Fibroblast of lung (primary cell): ENCODE measurements at places on chromosomes 13 and 19. TPM values are rescaled to one million over a fixed set of nuclear protein-coding genes. Genes with fewer than 3 reads are reported as not detected.

- no peak for DNase-seq
Observed at GRCh38 chr13:102914339-102914930, 68.6 kb downstream of the ERCC5 start.

- no peak for DNase-seq
Observed at GRCh38 chr19:47486900-47487299, 2.9 kb upstream of the KPTN start.

The LILRB2 gene
- not detected in 2 replicates for total RNA-seq

The MYADM gene
- 3.1 and 9.1 TPM in 2 replicates for total RNA-seq

The SELENOW gene
- 142 and 155 TPM in 2 replicates for total RNA-seq

GRCh38 chr13:78035500-78035899 lies 116.9 kb upstream of the EDNRB start:
- no peak for DNase-seq

The CYP2F1 gene
- total RNA-seq = not detected in 2 replicates

DNA sequence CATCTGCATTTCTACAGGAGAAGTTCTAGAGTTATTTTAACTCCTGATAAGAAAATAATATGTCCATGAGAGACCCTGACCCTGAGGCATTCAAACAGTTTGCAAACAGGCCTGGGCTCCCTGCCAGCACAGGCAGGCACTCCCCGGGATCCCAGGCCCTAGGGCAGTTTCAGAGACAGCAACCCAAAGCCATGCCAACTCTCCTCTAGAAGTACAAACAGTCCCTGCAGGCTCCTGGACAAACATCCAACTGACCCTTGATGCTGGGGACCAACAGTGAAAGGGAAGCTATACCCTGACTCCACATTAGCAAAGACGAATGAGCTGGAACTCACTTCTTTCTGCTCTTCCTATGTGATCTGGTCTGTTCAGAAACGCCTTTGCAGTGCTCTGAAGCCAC lies 44.8 kb downstream of the CCDC70 start:
- no peak for DNase-seq

- no peak for DNase-seq
Observed at GRCh38 chr19:33622809-33623511, 1.2 kb downstream of the CHST8 start.

The PRODH2 gene
- not detected in 2 replicates for total RNA-seq

The ZNF534 gene
- total RNA-seq = under 0.01 and 0.17 TPM in 2 replicates

- peak; percentile 89 for DNase-seq
Observed at GRCh38 chr19:32830231-32831014, 39.1 kb downstream of the SLC7A9 start.

The USPL1 gene
- total RNA-seq = 12.4 and 14.1 TPM in 2 replicates

The OR7E24 gene
- not detected in 2 replicates for total RNA-seq

DNA sequence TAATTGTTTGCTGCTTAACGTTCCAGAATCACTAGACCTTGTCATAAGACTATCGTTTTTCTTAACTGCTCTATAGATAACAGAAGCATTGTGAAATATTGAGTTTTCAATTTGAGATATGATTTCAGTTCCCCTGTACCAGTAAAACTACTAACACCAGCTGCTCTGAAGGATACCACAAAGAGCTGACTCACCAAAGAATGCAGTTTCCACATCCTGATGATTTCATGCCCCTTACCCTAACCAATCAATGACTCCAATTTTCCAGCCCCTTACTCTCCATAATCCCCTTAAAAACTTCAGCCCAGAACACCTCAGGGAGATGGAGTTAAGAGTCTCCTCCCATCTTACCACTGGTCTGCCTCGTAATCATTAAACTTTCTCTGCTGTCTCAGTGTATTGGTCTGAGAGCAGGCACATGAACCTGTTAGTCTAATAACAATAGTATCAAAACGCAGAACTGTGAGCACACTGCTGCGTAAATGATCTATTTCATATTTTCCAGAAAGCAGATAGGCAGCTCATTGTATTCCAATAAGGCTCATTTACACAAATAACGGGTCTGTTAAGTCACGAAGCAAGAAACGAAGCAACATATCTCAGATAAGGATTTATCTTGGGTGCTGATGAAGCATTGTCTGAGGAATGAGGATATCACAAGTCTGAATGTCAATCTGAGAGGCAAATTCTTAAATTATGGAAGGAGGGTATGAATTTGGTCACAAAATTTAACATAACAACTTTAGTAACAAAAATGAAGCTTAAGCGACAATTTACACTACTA lies 14.1 kb upstream of the CCNA1 start:
- peak; percentile 77 for DNase-seq

- no peak for DNase-seq
Observed at GRCh38 chr13:78759704-78760103, 100.7 kb upstream of the OBI1 start.

GRCh38 chr13:34430294-34430693 lies 511.8 kb upstream of the NBEA start:
- DNase-seq = no peak

GRCh38 chr13:93794197-93794885 lies 567.7 kb downstream of the GPC6 start:
- no peak for DNase-seq

DNA sequence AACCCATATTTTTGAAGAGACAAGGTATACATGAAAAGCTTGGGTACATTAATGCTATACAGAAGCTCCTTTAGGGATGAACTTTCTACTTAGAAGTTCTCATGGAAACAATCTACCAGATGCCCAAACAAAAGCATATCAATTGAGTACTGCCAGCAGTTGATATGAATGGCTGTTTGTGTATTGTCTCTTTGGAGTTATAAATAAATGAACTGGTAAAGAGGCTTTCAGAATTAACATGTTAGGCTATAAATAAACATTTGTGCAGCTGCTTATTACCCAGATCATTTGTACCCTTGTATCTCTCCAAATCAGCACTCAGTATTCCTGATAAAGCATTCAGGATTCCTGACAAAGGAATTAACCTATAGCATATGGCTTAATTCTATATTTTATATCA lies 418.9 kb downstream of the FGF14 start:
- no peak for DNase-seq

The NLRP9 gene
- total RNA-seq = not detected in 2 replicates

DNA sequence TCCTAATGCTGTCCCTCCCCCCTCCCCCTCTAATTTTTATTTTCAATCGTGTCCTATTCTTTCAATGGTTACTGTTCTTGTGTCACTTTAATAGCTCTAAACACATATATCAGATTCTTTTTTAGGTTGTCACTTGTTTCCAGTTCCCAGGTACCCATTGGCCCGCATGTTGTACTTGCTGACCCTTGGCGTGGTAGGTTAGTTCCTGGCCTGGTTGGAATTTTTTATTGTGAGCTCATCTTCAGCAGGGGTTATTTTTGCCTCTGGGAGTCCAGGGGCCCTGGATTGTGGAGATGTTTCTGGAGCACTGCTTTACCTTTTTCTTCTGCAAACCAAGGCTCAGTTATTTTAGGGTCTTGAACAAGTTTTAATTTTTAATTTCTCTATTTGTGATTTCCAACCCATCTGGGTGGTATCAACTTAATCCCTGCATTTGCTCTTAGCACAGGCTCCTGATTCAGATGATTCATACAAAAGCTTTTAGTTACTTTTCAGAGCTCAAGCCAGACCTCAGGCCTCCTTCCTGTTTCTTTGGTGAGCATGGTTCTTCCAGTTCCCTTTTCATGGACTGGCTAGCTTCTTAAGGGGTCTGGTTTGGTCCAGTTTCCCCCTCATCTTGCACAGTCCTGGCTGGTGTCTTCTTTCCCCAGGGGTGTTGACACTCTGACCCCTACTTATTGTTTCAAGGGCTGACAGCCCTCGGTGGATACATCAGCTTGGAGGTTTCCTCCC lies 220.5 kb downstream of the TM9SF2 start:
- DNase-seq = no peak

The FXYD5 gene
- 10.5 and 19.8 TPM in 2 replicates for total RNA-seq

- DNase-seq = no peak
Observed at GRCh38 chr19:50451223-50451534, 18.5 kb downstream of the MYBPC2 start.

DNA sequence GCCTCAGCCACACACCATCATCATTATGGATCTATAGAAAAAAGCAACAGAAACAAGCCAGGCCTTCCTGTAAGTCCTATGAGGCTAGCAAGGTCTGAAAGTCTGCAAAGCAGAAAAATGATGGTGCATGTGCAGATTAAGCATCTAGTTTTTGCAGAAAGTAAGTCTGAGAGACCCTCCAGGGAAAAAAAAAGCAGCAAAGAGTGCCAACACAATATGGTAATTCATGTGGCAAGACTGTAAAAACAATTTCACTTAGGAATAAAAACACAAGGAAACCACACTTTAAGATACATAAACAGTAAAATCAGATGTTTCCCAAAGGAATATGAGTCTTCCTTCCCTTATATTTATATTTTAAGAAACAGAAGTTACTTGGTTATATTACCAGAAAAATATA lies 112.3 kb upstream of the FBXL3 start:
- peak; percentile 53 for DNase-seq

The SPPL2B gene
- total RNA-seq = 18.0 and 23.8 TPM in 2 replicates

GRCh38 chr13:108214441-108215271 lies 680 bp downstream of the LIG4 start:
- no peak for DNase-seq

- DNase-seq = no peak
Observed at GRCh38 chr19:39941151-39941550, 6.7 kb upstream of the FCGBP start.

The TUBB4A gene
- total RNA-seq = not detected in 2 replicates

DNA sequence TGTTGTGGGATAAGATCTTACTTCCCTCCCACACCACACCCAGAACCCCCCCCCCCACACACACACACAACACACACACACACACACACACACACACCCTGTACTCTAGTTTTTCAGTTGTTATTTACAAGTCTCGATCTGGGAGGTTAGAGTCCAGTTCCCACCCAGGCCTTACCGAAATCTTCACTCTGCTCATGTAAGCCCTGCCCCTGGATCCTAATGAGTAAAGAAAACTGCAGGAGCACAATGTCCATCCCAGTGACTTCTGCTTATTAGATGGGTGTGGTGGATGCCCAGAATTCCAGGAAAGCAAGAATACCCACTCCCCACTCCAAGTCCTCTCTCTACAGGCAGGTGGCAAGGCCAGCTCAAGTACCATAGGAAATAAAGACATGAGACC lies 23.0 kb downstream of the STARD13 start:
- no peak for DNase-seq

- no peak for DNase-seq
Observed at GRCh38 chr13:111017755-111018459, 97.2 kb upstream of the ARHGEF7 start.

The OR7D2 gene
- total RNA-seq = under 0.01 and 0.17 TPM in 2 replicates

GRCh38 chr19:19632661-19633060 lies 4.6 kb upstream of the LPAR2 start:
- no peak for DNase-seq
